Omental fat pad (tissue), 4 donors: ENCODE measurements at places on chromosomes 6 and 20.

GRCh38 chr20:24393903-24394302 lies 75.5 kb upstream of the SYNDIG1 start:
- no peak for DNase-seq

DNA sequence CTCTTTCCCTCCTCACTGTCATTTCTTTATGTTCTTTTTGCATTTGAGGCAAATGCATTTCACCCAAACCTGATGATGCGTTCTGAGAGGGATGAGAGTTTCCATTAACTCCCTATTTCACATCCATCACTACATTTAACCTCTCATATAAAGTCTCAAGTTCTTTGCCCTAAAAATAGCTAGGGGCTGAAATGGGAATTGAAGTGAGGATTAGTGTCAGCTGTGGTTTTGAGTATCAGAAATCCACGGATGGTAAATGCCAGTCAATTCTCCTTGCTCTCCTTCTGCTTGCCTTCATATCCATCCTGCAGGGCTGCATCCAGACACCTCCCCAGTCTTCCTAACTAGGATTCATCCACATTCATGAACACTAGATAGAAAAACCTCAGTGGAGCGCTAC lies 10.0 kb upstream of the DTNBP1 start:
- DNase-seq, result no peak

GRCh38 chr6:126667728-126668127 lies 327.8 kb downstream of the CENPW start:
- no peak for DNase-seq

- DNase-seq, result no peak
Measured at GRCh38 chr20:23005776-23006175, 29.3 kb upstream of the SSTR4 start.

DNA sequence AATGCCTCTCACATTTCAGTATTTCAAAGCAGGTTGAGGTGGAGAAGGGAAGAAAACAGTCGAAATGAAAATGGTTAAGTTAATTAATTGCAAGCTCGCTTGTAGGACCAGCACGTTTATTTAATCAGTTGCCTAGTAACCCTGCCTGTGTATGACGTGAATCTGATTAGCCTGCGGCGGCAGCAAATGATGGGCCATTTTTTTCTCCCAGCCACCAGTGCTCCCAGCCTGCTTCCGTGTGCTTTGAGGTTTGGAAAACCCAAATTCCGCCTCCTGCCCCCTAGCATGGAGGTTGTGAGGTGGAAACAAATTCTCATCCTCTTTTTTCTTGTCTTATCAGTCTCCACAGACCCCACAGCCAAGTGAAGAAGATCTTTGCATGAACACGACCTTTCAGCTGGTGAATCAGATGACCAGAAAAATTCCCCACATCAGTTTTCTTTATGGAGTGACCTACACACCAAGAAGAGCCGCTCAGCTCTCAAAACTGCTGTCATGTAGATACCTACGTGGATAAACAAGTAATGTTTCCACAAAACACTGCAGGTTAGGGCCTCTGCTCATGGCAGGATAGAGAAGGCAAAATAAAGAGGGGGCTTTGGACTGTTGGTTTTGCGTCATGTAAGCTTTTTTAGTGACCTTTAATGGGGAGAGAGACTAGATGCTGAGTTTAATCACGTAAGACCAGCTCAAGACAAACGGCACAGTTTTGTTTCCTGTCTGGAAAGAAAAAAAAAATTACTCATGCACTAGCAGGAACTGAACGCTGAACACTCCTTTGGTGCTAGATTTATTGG lies 572.9 kb upstream of the NOX3 start:
- DNase-seq, result no peak

GRCh38 chr6:28764014-28764723 lies 159.6 kb downstream of the TRIM27 start:
- DNase-seq, result no peak

DNA sequence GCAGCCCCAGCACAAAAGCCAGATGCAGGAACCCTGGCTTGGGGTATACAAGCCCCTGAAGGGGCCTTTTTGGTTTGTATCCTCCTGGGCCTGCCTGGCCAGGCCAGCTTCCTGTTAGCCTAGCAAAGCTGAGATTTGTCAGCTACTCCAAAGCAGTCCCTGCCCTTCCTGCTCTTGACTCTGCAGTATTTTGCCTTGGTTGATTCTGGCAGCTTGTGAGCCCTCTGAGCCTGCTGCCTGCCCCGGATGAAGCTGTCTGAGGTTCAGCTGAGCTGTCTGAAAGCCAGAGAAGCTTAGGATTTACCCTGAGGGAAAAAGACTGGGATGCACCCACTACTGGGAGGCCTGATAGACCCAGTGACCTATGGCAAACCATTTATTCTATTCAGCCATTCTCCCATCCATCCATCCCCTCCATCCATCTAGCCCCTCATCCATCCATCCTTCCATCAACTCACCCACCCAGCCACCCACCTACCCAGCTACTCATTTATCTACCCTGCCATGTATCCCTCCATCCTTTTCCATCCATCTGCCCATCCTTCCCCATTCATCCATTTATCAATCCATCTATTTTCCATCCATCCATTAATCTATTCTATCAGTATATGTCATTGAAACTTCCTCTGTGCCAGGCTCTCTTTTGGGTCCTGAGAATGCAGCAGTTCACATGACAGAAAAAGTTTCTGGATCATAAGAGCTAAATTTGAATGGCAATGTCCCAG lies 307.5 kb downstream of the DHX35 start:
- no peak for DNase-seq

DNA sequence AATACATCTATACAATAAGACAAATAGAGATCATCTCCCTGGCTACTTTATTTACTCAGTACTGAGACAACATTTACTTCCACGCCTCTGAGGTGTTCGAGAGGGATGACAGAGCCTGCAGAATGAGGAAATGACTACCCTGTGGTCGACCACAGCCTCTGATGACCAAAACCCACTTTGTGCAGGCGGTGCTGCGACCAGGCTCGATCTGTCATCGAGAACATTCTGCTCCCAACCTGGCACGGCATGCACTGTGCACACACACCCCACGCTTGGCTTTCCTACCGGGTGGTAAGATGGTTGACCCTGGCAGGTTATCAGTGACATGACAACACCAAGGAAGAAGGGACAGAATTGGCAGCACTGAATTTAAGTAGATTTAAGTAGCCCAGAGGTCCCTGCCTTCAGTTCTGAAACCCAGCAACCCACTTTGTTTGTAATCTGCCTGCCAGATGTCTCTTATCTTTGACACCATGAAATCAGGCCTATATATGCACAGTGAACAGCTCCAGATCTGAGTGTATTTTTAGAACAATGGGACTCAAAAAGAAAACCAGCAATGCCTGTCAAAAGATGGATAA lies 42.6 kb downstream of the TTI1 start:
- DNase-seq, result no peak

- no peak for DNase-seq
Measured at GRCh38 chr20:41166201-41167117, 29.1 kb downstream of the PLCG1 start.

DNA sequence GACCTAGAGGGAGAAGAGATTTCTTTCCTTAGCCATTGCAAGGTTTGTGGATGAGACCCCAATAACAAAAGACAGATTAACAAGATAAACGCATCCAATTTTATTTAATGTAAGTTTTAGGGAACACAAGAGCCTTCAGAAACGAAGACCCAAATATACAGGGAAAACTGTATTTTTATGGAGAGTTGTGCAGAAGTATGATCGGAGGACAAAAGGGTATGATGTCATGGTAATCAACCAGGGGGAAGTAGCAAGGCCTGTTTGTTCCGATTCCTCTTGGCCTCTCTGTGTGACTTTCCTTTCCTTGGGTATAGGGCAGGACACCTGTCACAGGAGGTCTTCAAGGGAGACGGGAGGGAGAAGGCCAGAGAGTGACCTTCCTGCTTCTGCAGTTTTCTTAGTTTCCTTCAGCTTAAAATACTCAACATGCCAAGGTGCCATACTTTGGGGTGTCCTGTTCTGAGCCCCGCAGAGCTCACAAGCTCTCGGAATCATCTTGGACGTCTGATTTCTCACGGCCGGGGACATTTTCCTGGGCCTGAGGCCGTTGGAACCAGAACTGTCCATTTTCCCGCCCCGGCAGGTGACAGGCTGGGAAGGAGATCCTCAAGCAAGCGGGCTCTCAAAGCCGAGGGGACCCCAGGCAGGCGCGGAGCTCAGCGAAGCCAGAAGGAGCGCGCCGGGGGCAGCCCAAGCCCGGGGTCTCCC lies 21.7 kb downstream of the TMC2 start:
- DNase-seq, result no peak

- no peak for DNase-seq
Measured at GRCh38 chr6:31940256-31940664, 5.6 kb upstream of the CFB start.

DNA sequence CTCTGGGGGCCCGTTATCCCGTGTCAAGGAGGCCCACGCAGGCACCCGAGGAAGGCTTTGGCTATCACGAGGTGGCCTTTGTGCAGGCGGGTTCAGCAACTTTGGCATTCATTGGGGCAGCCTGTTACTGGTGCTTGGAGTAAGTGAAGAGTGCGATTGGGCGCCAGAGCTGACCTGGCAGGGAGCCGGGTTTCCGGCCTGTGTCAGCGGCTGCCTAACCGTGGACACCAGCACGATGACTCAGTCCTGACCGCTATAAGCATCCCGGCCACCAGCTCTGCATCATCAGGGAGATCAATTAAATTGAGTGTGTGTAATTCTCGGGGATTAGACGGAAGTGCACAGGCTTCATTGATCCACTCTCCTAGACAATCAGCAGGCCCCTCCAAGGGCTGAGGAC lies 45.9 kb downstream of the CDH4 start:
- DNase-seq, result no peak

GRCh38 chr6:33959661-33960344 lies 156.0 kb upstream of the MLN start:
- DNase-seq, result no peak

DNA sequence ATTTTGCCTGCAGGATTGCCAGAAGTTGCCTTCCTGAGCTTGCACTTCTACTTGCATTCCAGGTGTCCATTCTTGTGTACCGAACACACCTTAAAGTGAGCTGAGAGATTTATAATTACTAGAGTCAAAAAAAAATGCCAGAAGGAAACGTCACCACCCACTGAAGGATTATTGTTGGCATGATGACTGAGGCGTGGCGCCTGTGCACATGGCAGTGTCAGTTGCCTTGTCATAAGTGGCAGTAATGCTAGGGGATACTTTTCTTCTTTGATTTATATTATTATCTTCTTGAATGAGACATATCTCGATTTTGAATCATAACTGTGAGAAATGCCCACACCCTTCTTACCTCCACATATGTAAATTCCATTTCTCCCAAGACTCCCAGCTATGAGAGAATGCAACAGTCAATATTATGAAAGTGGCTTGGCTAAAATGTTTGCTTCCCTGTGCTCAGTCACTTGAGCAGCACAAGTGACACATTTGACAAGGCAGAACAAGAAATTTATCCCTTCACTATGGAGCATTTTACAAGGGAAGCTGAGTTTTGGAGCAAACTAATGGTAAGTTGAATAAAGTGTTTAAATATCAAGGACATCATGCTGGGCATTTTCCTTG lies 149.5 kb upstream of the SASH1 start:
- DNase-seq, result no peak

DNA sequence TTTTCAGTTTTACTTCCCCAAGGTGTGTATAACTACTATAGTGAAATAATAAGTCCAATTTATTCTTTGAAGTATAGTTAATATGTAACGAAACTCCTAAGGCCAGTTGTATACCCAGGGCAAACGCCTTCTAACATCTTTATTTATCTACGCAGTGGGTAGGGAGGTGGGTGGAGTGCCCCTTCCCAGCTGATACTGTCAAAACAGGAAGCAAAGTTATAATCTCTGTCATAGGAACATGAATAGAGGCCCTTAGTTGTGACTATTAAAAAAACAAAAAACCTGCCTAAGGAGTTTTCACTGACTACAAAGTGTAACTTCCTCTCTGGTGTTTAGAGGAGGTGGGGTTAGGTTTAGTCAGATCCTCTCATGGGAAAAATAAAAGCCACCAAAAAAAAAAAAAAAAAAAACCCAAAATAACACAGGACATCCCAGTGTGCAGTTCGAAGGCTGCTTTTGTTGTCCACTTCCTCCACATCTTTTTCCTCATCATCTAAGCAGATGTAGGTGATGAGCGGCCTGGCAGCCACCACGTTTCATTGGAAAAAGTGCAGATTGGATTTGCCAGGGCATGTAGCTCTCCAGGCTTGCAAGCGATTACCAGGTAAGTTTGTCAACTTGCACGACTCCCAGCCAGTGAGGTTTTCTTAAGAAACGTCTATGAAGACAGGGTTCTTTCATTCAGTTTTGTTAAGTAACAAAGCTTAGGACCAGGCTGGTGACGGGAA lies 58.7 kb downstream of the UTRN start:
- no peak for DNase-seq

DNA sequence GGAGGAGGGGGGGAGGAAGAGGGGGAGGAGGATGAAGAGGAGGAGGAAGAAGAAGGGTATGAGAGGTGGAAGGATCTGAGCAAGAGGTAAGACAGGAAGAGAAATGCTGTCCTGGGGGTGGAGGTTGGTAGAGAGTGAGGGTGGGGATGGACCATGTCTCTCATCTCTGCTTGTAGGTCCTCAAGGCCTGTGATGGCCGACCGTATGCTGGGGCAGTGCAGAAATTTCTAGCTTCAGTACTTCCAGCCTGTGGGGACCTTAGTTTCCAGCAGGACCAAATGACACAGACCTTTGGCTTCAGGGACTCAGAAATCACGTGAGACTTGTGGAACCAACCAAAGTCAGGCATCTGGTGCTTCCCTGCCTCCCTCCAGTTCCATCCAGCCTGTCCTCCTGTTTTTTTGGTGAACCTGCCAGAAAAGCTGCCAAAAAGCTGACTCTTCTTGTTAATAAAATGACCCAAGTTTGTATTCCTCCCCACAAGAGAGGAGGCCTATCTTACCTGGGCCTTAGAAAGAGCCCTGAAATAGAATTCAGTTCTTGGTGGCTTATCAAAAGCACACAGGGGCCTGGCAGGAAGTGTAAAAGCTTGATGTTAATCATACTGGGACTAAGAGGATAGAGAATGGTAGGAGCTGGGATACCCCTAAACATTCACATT lies 2.5 kb upstream of the C4A start:
- DNase-seq, result no peak

- DNase-seq, result no peak
Measured at GRCh38 chr6:140380427-140381218, 1006.2 kb upstream of the CITED2 start.

DNA sequence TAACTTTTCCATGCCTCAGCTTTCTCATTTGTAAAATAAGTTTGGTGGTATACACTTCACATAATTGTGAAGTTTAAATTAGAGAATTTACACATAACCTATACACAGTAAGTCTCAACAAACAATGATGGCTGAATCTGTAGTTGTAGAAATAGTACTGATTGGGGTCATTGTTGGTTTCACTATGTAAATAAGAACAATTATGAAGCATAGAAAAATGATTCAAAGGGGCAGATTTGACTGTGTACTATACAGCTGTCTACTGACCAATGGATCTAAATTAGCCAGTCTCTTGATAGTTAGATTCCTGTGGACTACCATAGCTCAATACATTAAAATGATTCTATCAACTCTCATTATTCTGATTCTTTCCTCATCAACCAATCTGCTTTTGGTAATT lies 181.1 kb upstream of the STXBP5 start:
- DNase-seq, result no peak

- DNase-seq, result no peak
Measured at GRCh38 chr20:37262505-37262904, 891 bp upstream of the GHRH start.

- DNase-seq, result no peak
Measured at GRCh38 chr6:14129575-14129974, 12.0 kb downstream of the CD83 start.
